ENCODE measurements at places on chromosomes 11 and 22.

DNA sequence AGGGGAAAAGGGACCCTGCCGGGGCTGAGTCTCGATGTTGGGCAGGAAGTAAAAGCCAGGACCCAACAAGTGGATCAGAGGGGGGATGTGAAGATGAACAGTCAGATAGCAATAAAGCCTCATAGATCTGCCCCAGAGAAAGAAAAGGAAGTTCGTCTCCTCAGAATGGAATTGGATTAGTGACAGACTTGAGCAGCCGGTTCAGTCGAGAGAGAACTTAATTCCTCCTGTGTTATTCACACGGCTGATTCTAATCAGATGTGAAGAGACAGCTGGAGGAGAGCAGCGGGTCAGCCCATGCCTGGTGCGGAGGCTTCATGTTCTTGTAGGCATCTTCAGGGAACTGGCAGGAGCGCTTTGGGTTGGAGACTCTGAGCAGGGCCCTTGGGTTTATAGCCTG, 29.3 kb upstream of the CABP7 start:
- DNase-seq = no peak

- DNase-seq = no peak
Measured at GRCh38 chr11:27773884-27774283, 73.6 kb upstream of the BDNF start.

GRCh38 chr11:27600656-27601055, 94.1 kb upstream of the LIN7C start:
- no peak for DNase-seq

GRCh38 chr11:62033191-62034035, 66.0 kb upstream of the FTH1 start:
- DNase-seq = no peak

- DNase-seq = no peak
Measured at GRCh38 chr11:12829131-12829530, 154.9 kb downstream of the TEAD1 start.

DNA sequence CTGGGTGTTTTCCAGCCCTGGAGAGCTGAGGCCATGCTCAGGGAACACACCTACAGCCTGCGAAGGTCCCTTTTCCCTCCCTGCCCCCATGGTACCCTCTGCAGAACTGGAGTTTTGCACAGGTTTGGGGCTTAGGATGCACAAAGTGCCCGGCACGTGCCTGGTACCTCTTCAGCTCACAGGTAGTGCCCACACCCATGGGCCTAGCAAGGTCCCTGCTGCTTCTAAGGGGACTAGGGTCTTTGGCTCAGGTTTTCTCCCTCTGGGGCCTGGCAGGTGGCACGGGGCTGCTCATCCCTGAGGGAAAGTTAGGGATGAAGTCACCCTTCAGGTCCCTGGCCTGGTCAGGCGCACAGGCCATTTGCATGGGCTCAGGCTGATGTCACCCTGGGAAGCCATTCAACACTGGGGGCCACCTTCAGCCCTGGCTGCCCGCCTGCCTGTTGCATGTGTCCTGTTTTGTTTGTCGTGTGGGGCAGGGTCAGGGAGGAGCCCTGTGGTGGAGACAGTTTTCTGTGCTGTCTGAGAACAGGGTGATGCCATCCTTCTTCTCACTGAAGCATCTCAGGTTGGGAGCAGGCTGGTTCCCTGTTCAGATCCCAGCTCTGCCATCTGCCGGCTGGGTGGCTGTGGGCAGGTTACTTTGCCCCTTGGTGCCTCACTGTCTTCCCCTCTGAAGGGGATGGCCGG, 68.3 kb upstream of the CRYBB3 start:
- DNase-seq = no peak

DNA sequence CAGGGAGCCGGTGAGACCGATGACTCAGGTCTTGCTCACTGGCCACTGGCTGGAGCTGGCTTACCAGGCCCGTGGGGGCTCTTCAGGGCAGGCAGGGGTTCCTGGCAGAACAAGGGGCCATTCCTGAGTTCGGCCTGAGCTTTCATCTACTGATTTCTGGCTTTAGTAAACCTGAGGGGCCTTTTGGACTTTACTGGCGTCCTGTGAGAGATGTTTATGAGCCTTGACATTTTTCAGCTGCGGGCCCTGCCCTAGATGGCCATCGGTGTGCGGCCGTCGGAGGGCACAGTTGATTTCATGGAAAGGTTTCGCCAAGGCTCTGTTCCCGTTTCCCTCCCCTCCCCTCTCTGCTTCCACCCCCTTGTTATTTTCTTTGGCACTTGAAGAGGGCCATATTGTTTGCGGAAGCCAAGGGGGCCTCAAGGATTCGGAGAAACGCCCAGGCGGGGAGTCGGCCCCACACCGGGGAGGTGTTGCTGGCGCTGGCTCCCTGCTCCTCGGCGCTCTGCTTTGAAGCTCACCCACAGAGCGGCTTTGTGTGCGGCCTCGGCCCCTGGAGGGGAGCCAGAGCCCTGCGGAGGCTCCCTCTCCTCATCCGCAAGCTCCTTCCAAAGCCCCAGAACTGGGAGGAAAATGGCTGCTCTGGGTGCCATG, 17.7 kb downstream of the ELF5 start:
- no peak for DNase-seq

GRCh38 chr11:33778675-33779074, 4.4 kb upstream of the FBXO3 start:
- DNase-seq = no peak
